HCT116 (cell line): ENCODE measurements at places on chromosomes 12 and 14. TPM values are rescaled to one million over a fixed set of nuclear protein-coding genes. Genes with fewer than 3 reads are reported as not detected.
A peak's percentile ranks its signal among the peaks of the same experiment; 100 is the strongest.

GRCh38 chr12:122845041-122845864 is 10.0 kb downstream of the HIP1R start:
- no peak overlapping the region for H3K27ac ChIP-seq
- H3K4me3 ChIP-seq = no peak overlapping the region
- no peaks in the 10 kb centered on the region for H3K27me3 ChIP-seq
- H3K36me3 ChIP-seq = no peaks in the 10 kb centered on the region; the same call in 1 of the 2 replicates
- no peak for DNase-seq
- H3K4me1 ChIP-seq = peaks cover 11% of the 10 kb centered on the region

- H3K27me3 ChIP-seq = no peaks in the 10 kb centered on the region
- peaks cover 22% of the 10 kb centered on the region for H3K4me1 ChIP-seq
- DNase-seq = no peak
- no peak overlapping the region for H3K4me3 ChIP-seq
- H3K27ac ChIP-seq = no peak overlapping the region
- H3K36me3 ChIP-seq = no peaks in the 10 kb centered on the region
Observed at GRCh38 chr14:103897075-103897947, 30.9 kb upstream of the TDRD9 start.

DNA sequence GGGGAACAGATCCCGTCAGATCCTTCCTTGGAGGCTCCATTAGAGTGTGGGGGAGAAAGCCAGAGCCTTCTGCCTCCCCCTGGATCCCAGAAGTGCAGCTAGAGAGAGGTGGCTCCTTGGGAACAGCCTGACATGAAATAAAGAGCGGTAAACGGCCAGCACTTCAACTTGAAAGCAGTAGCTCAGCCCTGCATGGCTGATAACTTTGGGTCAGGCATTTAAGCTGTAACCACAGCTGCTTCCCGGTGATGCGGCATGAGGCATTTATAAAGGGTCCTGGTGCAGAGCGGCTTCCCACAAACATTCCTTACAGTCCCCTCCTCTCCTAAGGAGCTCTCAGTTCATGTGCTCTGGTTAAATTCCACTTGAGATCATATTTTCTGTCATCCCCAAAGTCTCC is 960.3 kb downstream of the VRK1 start:
- no peak overlapping the region for H3K4me3 ChIP-seq
- no peak for DNase-seq
- no peaks in the 10 kb centered on the region for H3K4me1 ChIP-seq

GRCh38 chr14:60815371-60815770 is 80.8 kb downstream of the MNAT1 start:
- DNase-seq = no peak
- H3K27me3 ChIP-seq = no peaks in the 10 kb centered on the region
- H3K36me3 ChIP-seq = no peaks in the 10 kb centered on the region; the same call in 1 of the 2 replicates
- H3K27ac ChIP-seq = no peak overlapping the region

DNA sequence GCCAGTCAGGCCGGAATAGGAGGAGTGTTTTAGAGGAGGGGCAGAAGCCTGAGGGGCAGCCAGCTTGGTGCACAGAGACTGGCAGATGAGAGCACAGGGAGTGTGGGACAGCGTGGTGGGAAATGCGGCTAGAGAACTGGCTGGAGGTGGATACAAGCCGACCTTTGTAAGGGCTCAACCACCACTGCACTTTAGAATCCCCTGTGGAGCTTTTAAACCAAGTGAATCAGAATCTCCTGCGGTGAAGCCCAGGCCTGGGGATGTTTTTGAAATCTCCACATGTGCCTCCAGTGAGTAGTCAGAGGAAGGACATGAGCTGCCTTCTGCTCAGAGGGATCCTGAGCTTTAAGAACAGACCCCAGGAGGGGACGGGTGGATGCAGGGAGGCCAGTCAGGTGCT is 10.9 kb upstream of the PCED1B start:
- no peak overlapping the region for H3K27ac ChIP-seq
- no peak overlapping the region for H3K4me3 ChIP-seq
- no peak for DNase-seq
- H3K27me3 ChIP-seq = no peaks in the 10 kb centered on the region
- no peaks in the 10 kb centered on the region for H3K36me3 ChIP-seq
- no peaks in the 10 kb centered on the region for H3K4me1 ChIP-seq

DNA sequence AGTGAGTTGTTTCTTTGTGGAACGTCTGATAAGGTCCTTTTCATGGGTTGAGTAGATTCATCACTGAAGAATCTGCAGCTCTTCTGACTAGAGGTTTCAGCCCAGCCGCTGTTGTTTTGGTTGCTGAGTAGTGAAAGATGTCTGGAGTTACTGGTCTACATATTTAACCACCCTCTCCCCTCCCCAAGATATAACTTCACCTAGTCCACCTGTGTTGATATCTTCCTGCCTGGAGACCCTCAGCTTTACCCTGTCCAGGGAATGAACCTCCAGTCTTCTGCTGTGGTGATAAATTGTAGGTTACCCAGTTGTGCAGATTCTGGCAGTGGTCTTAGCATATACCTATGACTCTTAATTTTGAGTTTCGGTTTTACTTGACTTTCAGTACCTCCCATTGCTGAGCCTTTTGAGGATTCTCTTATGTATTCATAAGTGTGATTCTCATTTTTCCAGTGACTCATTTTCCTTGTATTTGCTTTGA is 62.9 kb downstream of the CCDC91 start:
- no peak for DNase-seq
- no peaks in the 10 kb centered on the region for H3K4me1 ChIP-seq
- no peaks in the 10 kb centered on the region for H3K27me3 ChIP-seq
- H3K4me3 ChIP-seq = no peak overlapping the region

DNA sequence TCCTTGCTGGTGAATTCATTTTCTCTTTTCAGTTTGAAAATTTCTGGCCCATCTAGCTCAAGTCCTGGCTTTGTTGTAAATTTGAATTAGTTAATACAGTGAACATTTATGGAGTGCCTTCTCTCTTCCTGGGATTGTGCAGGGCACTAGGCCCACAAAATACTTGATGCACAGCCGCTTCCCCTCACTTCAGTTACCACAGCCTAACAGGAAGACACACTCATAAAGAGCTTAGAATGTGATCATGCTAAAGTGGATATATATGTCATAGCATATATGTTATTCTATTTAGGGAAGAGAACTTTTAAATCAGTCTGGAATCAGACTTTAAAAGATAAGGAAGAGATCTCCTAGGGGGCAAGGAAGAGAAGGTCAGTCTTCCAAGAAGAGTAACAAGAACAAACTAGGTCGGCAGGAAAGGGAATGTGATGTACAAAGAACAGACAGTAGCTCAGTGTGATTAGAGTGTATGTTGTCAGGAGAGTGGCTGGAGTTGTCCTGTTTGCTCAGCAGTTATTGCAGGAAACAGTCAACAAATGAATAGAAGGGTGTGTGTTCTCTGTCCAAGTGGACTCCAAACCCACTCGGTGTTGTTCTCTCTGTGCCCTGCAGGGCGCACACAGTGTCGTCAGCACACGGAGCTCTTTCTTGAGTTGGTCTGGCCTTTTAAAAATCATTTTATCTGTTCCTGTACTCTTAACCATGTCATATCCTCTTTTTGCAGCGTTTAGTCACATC is 74.4 kb downstream of the DAAM1 start:
- peaks cover 8% of the 10 kb centered on the region for H3K4me1 ChIP-seq
- H3K27ac ChIP-seq = no peak overlapping the region
- H3K27me3 ChIP-seq = no peaks in the 10 kb centered on the region

DNA sequence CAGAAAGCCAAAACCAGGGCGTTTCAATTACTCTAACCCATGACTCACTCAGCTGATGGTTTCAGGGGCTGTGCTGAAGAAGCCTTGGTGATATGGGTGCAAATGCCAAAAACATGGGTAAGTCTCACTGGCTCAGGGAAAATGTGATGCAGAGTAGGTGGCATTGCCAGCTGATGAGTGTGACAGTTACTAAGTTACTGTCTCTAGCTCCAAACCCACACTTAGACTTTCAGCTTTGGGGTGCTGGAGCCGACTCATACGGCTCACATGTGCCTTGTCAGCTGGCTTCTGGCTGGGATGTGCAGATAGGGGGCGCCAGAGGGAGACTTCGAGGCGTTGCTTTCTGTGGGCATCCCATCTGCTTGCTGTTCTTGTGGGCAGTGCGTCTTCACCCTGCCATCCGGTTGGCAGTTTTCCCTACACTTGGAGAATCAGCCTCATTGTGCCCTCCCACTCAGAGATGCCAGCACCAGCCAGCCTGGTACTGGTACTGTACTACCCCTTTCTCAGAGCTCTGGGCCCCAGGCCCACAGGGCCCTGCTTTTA is 11.1 kb upstream of the KRT7 start:
- no peaks in the 10 kb centered on the region for H3K27me3 ChIP-seq
- peak overlapping the region; percentile 15; the same call in 1 of the 2 replicates for H3K4me3 ChIP-seq
- no peak overlapping the region for H3K27ac ChIP-seq
- DNase-seq = peak; percentile 67
- H3K4me1 ChIP-seq = peaks cover 26% of the 10 kb centered on the region

DNA sequence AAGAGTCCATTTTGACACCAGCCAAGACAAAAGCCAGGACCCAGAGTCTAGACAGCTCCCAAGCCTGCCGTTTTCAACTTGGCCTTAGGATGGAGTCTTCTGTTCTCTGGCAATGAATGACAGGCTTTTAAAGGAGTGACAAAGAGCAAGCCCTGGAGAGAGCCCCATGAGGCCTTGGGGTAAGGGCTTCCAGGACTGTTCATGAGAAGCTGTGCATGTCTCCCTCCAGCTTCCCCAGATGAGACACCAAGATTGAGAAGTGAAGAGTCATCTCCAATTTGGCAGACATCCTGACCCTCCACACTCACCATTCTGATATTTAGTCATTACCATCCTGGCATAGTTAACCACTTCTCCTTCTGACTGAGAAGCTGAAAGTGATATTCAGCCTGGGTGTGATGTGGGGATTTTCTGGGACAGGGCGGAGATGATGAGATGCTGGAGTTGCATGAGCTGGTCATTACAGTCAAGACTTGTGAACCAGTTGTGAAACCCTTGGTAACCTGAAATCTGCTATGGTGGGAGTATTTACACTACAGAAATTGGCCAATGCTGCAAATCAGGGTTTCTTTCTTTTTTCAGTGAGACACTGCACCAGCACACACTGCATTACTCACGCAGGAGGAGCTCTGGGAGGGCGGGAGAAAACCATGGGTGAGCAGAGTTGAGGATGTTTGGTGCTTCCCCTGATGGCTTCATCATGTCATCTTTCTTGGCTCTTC is 77.8 kb downstream of the VCPKMT start:
- H3K4me1 ChIP-seq = peaks cover 46% of the 10 kb centered on the region
- no peak overlapping the region for H3K4me3 ChIP-seq
- H3K27me3 ChIP-seq = no peaks in the 10 kb centered on the region
- no peaks in the 10 kb centered on the region for H3K36me3 ChIP-seq
- H3K27ac ChIP-seq = peak overlapping the region; percentile 6; the same call in 1 of the 2 replicates

DNA sequence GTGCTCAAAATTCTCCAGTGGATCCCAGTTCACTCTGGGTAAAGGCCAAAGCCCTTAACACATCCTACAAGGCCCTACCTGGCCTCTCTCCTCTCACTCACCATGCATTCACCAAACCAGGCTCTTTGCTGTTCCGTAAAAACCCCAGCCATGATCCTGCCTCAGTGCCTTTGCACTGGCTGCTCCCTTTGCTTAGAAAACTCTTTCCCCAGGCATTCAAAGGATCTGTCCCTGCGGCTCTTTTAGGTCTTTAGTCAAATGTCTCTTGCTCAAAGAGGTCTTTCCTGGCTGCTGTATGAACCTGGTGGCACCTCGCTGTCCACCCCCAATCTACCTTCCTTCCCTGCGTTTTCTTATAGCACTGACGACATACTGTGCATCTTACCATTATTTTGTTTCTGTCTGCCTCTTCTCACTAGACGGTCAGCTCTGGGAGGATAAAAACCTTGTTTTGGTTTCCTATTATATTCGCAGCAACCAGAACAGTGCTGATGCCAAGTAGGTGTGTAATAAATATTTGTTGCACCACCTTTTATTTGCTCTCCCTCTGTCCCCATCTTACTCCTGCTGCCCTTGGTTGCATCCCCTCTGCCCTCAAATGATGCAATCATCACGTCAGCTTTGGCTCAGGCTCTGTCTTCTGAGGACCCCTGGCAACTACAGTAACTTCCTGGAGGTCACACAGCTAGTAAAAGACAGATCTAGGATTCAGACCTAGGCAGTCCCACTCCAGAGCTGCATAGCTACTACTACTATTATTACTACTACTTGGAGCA is 23.8 kb upstream of the DICER1 start:
- H3K36me3 ChIP-seq = no peaks in the 10 kb centered on the region
- DNase-seq = no peak
- H3K4me1 ChIP-seq = no peaks in the 10 kb centered on the region
- no peak overlapping the region for H3K27ac ChIP-seq
- H3K4me3 ChIP-seq = no peak overlapping the region
- H3K27me3 ChIP-seq = no peaks in the 10 kb centered on the region

DNA sequence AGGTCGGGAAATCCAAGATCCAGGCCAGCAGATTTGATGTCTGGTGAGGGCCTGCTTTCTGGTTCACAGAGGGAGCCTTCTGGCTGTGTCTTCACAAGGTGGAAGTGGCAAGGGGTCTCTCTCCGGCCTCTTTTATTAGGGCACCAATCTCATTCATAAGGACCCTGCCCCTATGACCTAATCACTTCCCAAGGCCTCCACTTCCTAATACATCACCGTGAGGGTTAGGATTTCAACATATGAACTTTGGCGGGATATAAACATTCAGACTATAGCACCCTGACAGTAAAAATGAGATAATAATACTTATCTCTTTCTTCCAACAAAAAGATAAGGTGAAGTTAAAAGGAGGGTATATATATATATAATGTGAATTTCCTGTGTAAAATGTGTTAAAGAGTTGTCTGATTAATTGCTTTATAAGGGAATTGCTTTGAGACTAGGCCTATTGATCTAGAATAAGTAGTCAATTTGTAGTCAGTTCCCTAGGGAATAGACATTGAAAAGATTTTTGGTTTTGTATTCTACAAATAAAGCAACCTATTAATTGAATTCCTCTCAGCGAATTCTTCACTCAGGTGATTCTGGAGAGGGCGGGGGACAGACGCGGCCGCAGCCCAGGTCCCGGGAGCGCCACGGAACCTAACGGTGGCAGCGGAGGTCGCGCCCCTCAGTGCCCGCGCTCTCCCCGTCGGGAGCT is 516 bp upstream of the LGALS3 start:
- peak overlapping the region; percentile 79; the same call in 1 of the 2 replicates for H3K27ac ChIP-seq
- no peaks in the 10 kb centered on the region for H3K27me3 ChIP-seq
- DNase-seq = no peak
- peak overlapping the region; percentile 74 for H3K4me3 ChIP-seq
- no peaks in the 10 kb centered on the region for H3K36me3 ChIP-seq

Gene IRAK3
- 0.12 TPM for total RNA-seq

Gene ANKRD33
- not detected for total RNA-seq

Gene UTP20
- total RNA-seq = 19.3 TPM

Gene PTPRB
- total RNA-seq = 0.17 TPM
